ENCODE measurements at places on chromosomes 2 and 18. TPM values are rescaled to one million over a fixed set of nuclear protein-coding genes. Genes with fewer than 3 reads are reported as not detected.

Gene LHCGR
- total RNA-seq, result not detected

Gene KCNE4
- not detected for total RNA-seq

Gene MATN3
- not detected for total RNA-seq

Gene KIF5C
- total RNA-seq, result 17.9 TPM

Gene REG1B
- not detected for total RNA-seq
